ENCODE measurements at places on chromosomes 2 and 18.

DNA sequence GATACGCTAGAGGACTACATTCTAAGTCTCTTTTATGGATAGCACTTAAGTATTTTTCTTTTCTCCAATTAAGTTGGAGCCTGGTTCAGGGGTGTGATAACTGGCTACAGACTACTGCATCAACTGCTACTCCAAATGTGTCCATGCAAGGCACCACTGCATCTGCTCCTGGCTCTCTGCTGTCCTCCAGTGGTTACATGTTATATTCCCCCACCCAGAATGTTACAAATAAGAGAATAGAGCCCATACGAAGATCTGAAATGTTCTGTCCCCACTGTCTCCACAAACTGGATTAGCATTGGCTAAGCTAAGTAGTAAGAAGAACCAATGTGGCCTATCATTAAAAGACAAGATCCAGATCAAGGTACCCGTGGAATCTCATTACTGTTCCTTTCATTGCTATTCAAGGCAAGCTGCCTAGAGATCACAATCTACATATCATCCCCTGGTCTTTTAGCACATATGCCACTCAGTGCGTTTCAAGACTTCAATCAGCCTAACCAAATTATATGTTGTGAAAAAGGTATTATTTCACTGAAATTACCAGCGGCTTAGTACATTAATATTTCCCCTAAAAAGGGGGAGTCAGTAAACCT lies 308.3 kb upstream of the SLC8A1 start:
- no peak for DNase-seq

DNA sequence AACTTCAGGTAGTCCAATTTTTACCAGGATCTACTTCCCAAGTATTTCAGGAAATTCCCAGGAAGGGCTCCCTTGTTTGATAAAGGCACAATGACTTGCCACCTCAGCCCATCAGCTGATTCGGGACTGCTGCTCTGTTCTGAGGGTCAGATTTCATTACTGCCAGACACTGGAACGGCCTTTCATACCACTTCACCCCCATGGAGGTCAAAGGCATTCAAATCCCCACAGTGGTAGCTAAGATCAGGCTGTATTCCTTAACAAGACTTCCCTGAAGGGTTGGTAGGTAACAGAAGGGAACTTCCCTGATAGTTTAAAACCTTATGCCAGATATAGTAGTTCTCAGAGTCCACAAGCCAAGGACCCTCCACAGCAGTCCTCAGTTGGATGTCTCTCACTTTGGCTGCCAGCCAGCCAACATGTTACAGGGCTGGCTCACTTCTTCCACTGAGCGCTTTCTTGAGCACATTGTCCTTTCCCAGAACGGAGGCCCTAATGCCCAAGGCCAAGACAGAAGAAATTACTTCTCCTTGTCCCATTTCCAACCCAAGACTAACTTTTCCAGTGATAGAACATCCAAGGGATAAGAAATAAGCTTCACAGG lies 40.0 kb upstream of the GLS start:
- DNase-seq = no peak

GRCh38 chr2:20213651-20214565 lies 11.0 kb downstream of the SDC1 start:
- DNase-seq = peak; percentile 67

DNA sequence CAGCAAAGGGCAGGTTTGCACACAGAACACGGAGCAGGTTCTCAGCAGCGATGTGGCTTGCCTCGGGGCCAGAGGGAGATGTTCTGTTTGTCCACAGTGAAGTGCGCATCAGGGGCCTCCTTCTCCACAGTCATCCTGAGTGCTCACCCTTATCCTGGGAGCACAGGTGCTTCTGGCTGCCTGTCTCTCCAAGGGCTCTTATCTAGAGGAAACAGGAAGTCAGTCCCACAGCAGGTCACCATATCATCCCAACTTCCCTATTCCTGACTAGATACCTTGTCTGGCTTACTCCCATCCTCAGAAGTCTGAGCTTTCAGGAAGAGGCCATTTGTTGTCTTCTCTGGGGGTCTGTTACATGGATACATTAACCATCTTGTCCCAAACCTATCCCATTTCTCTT lies at the start of gene CD207:
Gene CD207 (minus strand): TSS at position 174 of the 400 bp plus-strand sequence. CDS start 40 bp downstream, at position 134.
- DNase-seq = peak; percentile 62

GRCh38 chr2:105580216-105580615 lies 164.5 kb upstream of the NCK2 start:
- DNase-seq = no peak

DNA sequence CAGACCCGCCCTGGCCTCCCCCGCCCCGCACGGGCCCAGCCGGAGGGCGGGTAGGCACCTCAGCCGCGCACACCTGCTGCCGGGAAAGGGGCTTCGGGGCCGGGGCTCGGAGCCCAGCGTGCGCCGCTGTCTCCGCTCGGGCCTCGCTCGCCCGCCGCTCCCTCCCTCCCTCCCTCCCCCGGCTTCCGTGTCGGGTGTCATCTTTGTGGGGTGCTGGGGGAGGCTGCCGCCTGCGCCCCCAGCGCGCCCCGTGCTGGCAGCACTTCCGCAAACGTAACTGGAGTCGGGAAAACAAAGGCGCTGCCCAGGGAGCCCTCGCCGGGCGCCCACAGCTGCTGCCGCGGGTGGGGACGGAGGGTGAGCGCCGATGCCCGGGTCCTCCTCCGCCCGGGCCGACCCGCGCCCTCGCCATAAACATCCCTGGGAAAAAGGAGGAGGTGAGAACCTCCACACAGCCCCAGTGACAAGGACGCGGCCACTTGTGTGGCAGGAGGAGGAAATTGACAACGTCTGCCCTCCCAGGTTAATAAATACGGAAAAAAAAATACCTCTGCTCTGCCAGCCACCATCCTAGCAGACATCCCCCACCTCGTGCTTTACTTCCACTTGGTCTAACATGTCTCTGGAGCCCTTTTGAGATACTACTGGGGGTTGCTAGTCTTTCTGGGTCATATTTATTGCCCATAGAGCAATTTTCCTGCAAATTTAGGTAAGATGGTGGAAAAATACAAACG lies 550 bp downstream of the MFSD6 start:
- no peak for DNase-seq

DNA sequence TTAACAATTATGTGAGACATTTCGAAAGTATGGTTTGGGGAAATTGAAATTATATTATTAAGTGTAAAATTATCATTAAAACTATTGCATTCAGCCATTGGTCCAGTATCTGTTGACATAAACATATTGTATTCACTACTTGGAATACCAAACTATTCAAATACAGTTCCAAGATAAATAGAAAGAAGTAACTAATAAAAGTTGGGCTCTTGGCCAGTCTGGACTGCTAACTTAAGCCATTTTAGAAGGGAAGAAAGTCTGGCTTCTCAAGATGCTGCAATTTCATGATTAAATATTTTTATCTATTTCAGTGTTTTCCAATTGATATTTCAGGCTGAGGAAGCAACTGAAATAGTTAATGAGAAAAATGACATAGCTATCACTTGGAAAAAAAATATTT lies 109.8 kb upstream of the CHRNA1 start:
- DNase-seq = no peak

GRCh38 chr2:195477248-195477995 lies 179.6 kb upstream of the SLC39A10 start:
- no peak for DNase-seq

GRCh38 chr2:106339609-106340008 lies 128.6 kb downstream of the RGPD3 start:
- DNase-seq = no peak
